ENCODE measurements at places on chromosomes 1 and 21. TPM values are rescaled to one million over a fixed set of nuclear protein-coding genes. Genes with fewer than 3 reads are reported as not detected.

The EDARADD gene
- not detected for total RNA-seq

DNA sequence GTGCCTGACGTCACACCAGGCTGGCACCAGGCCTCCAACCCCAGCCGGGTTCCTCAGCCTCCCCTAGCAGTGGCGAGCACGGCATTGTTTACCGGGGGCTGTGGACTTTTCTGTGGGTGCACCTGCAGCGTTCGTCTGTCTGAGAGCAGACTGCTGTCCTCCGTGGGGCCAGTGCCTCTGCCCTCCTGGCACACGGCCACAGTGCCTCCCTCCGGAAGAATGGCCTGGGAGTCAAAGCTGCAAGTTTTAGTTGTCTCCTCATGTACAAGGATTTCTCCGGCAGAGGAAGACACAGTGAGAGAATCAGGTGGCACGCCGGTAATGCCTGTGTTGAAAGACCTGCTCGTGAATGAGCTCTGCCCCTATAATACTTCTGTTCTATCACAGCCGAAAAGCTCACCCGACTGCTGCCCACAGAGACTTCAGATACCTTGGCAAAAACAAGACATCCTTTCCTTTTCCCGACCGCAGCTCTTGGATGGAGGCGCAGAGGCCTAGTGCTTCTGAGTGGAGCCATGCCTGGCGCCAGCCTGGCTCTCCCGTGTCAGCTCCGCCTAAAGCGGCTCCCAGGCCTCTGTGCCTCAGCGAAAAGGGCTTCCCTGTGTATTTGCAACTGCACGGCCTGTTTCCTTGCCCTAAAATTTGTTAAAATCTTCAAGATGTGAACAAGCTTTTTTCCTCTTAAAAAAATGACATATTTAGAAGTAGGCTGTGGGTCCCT, 71.4 kb downstream of the AGPAT3 start:
- DNase-seq, result no peak

The CHML gene
- 10.8 TPM for total RNA-seq

GRCh38 chr1:47384083-47384482, 32.0 kb upstream of the FOXE3 start:
- no peak for DNase-seq

The HHIPL2 gene
- total RNA-seq, result not detected

The TFF2 gene
- not detected for total RNA-seq

The GJA9 gene
- not detected for total RNA-seq

DNA sequence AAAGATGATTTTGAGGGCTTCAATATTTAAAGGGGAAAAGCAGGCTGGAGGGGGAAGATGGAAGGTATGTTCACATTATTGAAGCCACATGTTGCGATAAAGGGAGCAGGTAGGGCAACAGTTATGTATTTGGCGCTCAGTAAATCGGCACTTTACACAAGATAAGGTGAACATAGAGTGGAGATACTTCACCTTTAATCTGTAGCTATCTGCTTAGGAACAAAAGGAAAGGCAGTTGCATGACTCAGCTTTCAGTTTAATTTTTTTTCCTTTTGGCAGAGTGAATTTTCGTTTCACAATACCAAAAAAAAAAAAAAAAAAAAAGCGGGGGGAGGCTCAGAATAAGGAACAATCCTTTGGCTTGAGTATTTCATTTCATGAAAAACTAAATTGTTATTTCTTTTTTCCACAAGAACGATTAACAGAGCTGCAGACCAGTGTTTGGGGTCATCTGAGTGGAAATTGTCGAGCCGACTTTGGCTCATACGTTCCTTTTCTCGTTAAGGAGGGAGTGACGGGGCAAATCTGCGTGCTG, 1.1 kb upstream of the COQ8A start:
- peak; percentile 13 for DNase-seq
